ENCODE measurements at places on chromosomes 13 and 19. TPM values are rescaled to one million over a fixed set of nuclear protein-coding genes. Genes with fewer than 3 reads are reported as not detected.

Gene KIRREL2
- polyA plus RNA-seq, result 0.04 TPM

Gene CEACAM8
- polyA plus RNA-seq, result 0.88 TPM

Gene CERS4
- 43.6 TPM for polyA plus RNA-seq

Gene CATSPERD
- 8.4 TPM for polyA plus RNA-seq

Gene JAK3
- 32.5 TPM for polyA plus RNA-seq

Gene ANKRD24
- 0.68 TPM for polyA plus RNA-seq

Gene VSTM2B
- polyA plus RNA-seq, result not detected

Gene CEACAM16
- polyA plus RNA-seq, result not detected

Gene ZNF320
- polyA plus RNA-seq, result 5.0 TPM

Gene MAB21L1
- polyA plus RNA-seq, result 0.04 TPM

Gene TEAD2
- 21.9 TPM for polyA plus RNA-seq

Gene OR7D2
- 0.01 TPM for polyA plus RNA-seq

Gene CNN1
- 27.8 TPM for polyA plus RNA-seq

Gene FFAR2
- polyA plus RNA-seq, result 113 TPM

Gene ZNF208
- polyA plus RNA-seq, result 0.43 TPM

Gene ZNF66
- 1.2 TPM for polyA plus RNA-seq

Gene LHB
- polyA plus RNA-seq, result 0.32 TPM
